Esophagus muscularis mucosa (tissue), 4 donors: ENCODE measurements at places on chromosomes 16 and 17. TPM values are rescaled to one million over a fixed set of nuclear protein-coding genes. Genes with fewer than 3 reads are reported as not detected.

DNA sequence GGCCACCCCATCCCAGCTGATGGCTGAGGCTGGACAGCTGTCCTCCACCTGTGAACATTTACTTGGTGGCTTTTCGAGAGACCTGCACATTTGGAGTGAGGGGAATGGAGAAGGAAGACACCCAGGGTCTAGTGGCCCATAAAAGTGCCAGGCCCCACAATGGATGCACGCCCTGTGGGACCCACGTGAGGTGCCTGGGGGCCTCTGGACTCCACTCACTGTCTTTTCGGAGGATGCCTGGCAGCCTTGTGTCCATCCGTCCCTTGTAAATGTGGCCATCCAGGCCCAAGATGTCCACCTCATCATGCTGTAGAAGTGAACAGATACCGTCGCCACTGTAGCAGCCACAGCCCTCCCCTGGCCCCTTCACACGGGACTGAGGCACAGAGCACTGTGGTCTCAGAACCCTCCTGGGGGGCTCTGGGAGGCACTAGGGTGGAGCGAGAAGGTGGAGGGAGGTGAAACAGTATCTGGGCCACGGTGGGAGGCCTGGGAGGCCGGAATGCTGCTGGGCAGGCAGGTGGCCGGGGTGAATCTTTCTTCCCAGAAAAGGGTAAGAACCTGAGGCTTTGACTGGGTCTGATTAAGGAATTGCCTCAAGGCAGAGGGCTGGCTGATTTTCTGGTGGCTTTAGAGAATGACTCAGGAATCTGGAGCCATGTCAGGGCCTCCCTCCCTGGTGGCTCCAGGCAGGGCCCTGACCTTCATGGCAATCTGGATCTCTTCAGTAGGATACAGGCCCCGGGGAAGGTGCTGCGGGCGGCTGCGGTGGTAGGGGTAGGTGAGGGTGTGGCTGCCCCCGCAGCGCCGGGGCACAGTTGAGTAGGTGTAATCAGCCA is 11.5 kb downstream of the UBALD2 start:
- DNase-seq: no peak

DNA sequence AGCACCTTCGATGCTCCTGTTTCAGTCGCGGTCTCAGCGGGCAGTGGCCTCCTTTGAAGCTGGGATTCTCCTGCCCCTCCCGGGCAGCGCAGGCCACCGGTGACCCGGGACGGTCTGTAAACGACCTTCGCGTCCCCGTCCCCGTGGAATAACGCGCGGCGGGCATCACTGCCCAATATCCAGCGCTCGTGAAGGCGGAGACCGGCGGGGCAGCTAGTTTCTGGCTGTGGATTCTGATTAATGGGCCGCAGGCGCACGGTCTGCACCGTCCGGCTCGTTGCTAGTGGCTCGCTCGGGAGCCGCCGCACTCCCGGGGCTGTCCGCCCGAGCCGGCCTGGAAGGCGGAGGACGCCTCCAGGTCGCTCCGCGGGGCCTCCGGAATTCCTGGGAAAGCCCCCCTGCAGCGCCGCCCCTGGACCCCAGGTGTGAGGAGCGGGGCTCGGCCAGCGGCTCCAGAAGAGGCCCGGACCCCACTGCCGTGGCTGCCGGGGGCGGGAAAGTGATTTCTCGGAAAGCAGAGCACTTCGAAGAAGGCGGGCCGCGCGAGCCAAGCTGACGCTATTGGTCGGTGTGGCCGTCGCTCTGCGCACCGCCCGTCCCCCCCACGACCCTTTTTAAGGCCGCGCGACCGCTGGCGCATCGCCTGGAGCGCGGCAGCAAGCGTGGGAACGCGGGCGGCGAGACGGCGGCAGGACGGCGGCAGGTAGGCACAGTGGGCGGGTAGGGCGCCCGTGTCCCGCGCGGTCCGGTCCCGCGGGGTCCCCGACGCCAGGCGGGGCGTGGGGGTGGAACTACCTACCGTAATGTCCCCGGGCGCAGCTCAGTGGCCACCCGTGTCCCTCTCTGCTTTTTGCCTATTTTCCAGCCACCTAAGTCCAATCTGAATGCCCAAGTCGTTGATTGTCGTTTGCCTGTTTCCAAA is at the start of gene IRF8:
IRF8 (plus strand) TSS at position 642 of the 922 bp plus-strand sequence. CDS start 3,854 bp downstream, outside the sequence.
- peak; percentile 94 for DNase-seq

GRCh38 chr17:77708936-77709335 is 249.6 kb upstream of the TNRC6C start:
- peak; percentile 78 for DNase-seq

- no peak for DNase-seq
These were observed 33.3 kb upstream of the SMPD3 start for GRCh38 chr16:68481636-68482035.

Gene MYH13
- not detected for total RNA-seq

GRCh38 chr16:84985079-84986065 is 26.0 kb downstream of the ZDHHC7 start:
- no peak for DNase-seq

Gene ITGAD
- total RNA-seq: not detected

GRCh38 chr16:88415713-88416323 is 33.1 kb downstream of the ZNF469 start:
- no peak for DNase-seq

DNA sequence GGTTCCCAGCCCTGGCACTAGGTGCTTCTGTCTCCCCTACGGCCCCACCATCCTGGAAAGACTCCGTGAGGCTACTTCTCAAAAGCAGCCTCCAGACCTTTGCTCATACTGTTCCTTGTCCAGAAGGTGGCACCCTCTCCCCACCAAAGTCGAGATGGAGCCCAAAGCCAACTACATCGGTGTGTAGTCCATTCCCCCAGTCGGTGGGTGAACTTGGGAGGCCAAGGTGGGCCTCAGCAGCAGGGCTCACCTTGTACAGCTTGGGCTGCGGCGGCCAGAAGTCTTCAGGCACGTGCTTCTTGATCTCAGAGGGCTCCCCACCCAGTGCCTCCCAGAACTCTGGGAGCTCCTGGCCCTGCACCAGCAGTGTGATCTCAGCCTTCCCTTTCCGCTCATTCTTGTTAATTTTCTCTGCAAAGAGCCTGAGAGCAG is 10.2 kb downstream of the FLII start:
- no peak for DNase-seq
